Heart right ventricle (tissue), 16 donors: ENCODE measurements at places on chromosomes 4 and X. TPM values are rescaled to one million over a fixed set of nuclear protein-coding genes. Genes with fewer than 3 reads are reported as not detected.
A peak's percentile ranks its signal among the peaks of the same experiment; 100 is the strongest.

DNA sequence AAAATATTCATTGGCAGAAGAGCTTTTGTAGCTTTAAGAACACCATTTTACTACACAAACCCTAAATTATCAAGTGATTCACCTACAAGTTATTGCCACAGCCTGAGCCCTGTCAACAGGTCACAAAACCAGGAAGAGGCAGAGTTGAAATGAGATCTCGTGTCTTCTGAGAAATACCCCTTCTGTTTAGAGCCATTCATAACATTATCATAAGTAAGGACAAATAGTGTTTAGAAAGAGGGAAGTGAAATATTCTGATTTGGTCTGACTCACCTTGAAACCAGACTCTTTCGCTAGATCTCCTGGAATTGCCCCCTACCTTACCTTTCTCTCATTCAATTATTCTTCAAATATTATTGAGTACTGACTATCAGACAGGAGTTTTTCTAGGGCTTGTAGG, 5.9 kb downstream of the ETDB start:
- no peak for DNase-seq

GRCh38 chr4:174579421-174579820, 57.1 kb upstream of the HPGD start:
- no peak for DNase-seq

- no peak for DNase-seq
Measured at GRCh38 chrX:154791939-154792338, 13.3 kb downstream of the MPP1 start.

DNA sequence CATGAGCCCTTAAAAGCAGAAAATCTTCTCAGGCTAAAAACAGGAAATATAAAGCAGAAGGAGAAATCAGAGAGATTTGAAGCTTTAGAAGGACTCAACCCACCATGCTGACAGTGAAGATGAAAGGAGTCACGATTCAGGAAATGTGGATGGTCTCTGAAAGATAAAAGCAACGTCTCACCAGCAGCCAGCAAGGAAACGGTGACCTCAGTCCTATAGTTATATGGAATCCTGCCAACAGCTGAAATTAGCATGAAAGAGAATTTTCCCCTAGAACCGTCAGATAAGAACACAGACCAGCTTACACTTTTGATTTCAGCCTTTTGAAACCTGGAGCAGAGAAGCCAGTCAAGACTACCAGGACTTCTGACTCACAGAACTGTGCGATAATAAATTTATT, 715.7 kb upstream of the HTR2C start:
- DNase-seq: no peak

DNA sequence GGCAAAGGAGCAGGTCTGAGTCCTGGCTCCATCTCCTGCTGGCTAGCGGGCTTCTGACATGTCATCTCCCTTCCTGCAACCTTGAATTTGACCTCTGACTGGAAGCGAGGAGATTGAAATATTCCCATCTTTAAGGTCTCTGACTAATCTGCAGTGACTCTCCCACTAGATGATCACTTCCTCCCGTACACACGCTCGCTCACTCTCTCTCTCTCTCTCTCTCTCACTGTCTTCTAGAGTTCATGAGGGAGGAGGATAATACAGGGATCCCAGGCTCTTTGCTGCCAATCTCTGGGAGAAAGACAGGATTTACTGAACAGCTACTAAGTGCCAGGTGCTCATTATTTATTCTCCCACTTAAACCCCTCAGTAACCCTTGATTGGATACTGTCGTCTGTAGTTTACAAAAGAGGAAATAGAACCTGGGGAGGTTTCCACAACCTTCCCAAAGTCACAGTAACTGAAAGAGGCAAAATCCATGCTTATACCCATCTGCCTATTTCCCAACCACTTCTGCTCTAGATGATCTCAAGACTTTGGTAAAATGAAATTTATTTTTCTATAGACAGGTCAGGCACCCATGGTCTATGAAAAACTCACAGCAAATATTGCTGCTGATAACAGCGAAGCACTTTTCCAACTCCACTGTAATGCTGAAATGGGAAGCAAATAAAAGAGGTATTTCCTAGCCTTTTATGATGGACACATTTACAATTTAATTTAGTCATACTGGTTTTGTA, 193.5 kb upstream of the C1QTNF7 start:
- DNase-seq: no peak

GRCh38 chr4:94365304-94365703, 22.7 kb upstream of the HPGDS start:
- no peak for DNase-seq

DNA sequence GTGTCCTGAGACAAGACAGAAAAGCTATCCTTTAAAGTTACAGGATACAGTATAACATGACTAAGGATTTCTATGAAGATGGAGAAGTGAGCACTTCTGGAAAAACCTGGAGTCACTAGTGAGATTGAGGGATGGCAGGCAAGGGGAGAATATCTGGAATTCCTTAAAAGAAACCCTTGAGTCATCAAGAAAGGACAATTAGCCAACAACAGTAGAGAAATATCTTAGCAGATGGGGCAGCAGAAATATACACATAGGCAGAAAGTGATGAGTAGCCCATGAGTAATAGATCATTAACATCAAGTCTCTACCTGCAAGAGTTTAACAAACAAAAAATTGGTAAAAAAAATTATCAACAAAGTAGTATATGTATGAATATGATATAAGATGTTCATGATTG, 858.8 kb upstream of the FRG1 start:
- no peak for DNase-seq

DNA sequence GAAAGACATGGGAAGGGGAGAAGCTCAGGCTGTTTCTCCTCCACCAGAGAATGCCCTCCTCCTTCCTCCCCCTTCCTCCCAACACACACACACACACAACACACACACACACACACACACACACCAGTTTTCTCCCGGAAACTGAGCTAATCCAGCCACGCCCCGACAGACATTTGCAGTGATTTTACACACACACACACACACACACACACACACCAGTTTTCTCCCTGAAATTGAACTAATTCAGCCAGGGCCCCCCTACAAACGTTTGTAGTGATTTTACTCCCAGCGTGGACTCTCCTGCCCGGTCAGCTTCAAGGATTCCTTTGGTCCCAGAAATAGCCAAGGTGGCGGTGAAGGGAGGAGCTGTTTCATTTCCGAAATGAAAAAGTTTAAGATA, 32.9 kb upstream of the STX18 start:
- DNase-seq: peak; percentile 65

DNA sequence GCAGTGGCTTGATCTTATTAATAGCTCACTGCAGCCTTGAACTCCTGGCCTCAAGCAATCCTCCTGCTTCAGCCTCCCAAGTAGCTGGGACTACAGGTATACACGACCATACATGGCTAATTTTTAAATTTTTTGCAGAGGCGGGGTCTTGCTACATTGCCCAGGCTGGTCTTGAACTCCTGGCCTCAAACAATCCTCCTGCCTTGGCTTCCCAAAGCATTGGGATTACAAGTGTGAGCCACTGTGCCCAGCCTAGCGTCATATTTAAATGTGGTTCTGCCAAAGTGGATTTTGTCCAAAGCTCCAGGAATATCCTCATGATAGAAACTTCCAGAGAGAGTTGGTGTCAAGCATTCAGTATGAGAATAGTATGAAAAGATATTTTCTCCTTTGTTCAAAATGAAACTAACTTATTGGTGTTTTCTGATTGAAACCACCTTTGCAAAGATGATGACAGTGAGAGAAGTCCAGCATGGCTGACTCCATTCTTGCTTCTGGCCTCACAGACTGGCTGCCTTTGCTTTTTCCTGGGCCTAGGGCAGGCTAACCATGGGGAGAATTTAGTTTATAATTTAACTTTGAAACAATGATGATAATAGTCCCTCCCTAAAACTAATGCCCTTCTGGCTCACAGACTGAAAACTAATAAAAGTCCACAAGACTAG, 129.0 kb downstream of the C4orf51 start:
- DNase-seq: no peak

DNA sequence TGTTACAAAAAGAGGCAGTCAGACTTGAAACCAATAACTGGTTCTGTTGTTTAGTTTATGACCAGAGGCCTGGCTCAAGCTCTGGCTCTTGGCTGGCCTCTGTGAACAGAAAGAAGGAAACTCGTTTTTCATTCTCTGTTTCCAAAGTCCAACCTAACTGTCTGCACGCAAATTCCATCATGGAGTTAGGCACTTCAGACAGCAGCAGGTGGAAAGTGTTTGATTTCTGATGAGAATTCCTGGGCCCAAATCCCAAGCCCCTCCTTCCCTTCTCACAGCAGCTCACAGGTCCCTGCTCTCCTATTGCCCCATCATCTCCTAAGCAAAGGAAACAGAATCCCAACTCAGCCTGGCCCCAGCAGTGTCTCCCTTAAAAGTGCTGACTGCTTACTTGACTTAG, 42.8 kb upstream of the FGF16 start:
- DNase-seq: no peak

GLRA2 gene
- not detected for polyA plus RNA-seq

TMEM150C gene
- polyA plus RNA-seq: 19.0 TPM

HEPH gene
- 6.7 TPM for polyA plus RNA-seq

KCTD8 gene
- 0.03 TPM for polyA plus RNA-seq
